ENCODE measurements at places on chromosomes 3 and 15. TPM values are rescaled to one million over a fixed set of nuclear protein-coding genes. Genes with fewer than 3 reads are reported as not detected.

The ERICH6 gene
- total RNA-seq: not detected

DNA sequence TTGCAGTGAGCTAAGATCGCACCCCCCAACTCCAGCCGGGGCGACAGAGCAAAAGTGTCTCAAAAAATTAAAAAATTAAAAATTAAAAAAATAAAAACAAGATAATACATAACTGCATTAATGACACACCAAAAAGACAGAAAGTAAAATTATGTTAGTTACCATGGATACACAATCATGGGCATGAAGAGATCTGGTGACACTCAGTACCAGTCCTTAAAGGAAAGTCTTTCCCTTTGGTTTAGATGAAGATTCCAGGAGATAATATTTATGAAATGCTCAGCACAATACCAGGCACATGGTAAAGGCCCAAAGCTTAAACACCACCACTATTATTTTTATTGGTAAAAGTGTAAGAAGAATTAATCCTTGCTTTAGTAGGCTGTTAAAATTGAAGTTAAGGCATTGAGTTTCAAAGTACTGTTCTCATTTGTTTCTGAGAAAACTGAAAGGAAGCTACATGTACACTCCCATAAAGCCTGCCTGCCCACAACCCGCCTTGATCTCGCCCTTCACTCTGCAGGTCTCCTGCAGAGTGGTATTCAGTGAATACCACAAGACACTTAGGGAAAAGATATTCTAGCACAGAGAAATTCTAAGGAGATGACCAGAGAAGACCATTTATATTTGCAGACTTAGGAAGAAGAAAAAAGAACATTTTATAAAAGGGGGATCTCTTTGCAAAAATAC is 52.3 kb downstream of the SUCLG2 start:
- DNase-seq: no peak

- DNase-seq: no peak
Measured at GRCh38 chr3:157626817-157627216, 123.6 kb upstream of the VEPH1 start.

DNA sequence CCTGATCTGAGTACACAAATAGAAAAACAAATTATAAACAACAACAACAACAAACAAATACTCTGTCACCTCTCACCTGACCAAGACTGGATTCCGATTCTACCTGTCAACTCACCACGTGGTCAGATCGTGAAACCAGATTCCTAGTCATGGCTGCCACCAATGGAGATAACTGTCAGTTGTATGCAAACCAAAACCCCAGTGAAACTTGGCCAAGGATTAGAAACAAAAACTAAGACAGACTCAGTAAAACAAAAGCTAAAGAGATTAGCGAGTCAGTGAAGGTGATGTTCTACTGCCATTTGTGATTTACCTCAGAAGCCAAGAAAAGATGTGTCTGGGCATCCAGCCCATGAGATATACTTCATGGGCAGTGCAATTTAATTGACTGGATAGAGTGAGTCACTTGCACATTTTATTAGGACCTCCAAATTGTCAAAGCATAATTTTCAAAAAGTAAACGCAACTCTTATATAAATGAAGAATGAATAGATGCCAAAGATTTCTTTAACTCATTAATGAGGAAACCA is 31.1 kb downstream of the PHLDB2 start:
- DNase-seq: no peak

Measured in neural progenitor cell (in vitro differentiated cells).